Activated naive CD4-positive, alpha-beta T cell treated with anti-CD3 and anti-CD28 coated beads, Interleukin-2, amount 10 ng/mL, durations not matched to agents 7 days and 5 days (primary cell): ENCODE measurements at places on chromosomes 6 and 20.
A peak's percentile ranks its signal among the peaks of the same experiment; 100 is the strongest.

GRCh38 chr6:37257320-37257633 lies 295 bp upstream of the TBC1D22B start:
- peak overlapping the region; percentile 89 for H3K27ac ChIP-seq
- H3K27me3 ChIP-seq, result no peaks in the 10 kb centered on the region
- DNase-seq, result no peak
- H3K4me3 ChIP-seq, result peak overlapping the region; percentile 91
- H3K36me3 ChIP-seq, result peaks cover 21% of the 10 kb centered on the region

GRCh38 chr6:142707255-142707654 lies 237.7 kb downstream of the HIVEP2 start:
- DNase-seq, result no peak
- peaks cover 14% of the 10 kb centered on the region for H3K4me1 ChIP-seq
- no peak overlapping the region for H3K4me3 ChIP-seq

GRCh38 chr6:5994234-5994998 lies 12.3 kb downstream of the NRN1 start:
- peak; percentile 39 for DNase-seq
- peaks cover 78% of the 10 kb centered on the region for H3K4me1 ChIP-seq
- H3K27ac ChIP-seq, result peak overlapping the region; percentile 24
- peaks cover 99% of the 10 kb centered on the region for H3K27me3 ChIP-seq

DNA sequence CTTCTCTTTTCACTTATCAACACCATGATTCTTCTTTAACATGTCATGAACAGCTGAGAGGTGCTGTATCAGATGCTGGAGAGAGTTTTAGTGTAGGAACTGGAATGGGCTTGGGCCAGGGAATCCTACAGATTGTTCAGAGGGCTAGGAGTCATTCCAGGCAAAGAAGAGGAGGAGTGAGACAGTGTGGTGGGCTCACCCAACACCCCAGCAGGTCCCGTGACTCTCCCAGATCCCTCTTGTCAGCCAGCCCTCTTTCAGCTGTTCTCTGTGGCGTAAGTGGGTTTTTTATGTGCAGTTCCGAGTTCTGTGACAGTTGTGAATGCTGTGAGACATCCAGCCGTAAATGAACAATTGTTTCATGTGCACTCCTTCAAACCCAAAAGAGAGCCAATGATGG lies 31.4 kb upstream of the CEP162 start:
- H3K27ac ChIP-seq, result no peak overlapping the region
- no peaks in the 10 kb centered on the region for H3K36me3 ChIP-seq
- DNase-seq, result no peak
- no peak overlapping the region for H3K4me3 ChIP-seq

DNA sequence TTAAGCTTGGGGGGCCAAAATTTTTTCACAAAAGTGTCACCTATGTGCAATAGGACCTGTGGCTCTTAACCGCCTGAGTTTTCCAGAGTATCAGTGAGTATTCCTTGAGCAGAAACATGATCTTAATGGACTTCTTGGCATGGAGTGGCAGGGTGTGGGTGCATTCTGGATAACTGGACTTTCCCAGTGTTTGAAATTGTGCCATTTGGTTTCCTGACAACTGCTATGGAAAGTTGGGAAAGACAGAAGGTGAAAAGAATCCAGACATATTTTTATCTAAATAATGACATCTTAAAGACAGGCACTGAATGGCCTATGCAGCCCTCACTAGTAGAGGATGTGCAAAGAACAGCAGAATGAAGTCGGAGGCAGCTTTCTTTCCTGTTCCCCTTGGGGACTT lies 34.3 kb upstream of the ADTRP start:
- H3K27me3 ChIP-seq, result peaks cover 4% of the 10 kb centered on the region
- H3K4me3 ChIP-seq, result no peak overlapping the region
- DNase-seq, result no peak
- no peak overlapping the region for H3K27ac ChIP-seq
- no peaks in the 10 kb centered on the region for H3K36me3 ChIP-seq
- no peaks in the 10 kb centered on the region for H3K4me1 ChIP-seq

- no peak overlapping the region for H3K4me3 ChIP-seq
- peaks cover 26% of the 10 kb centered on the region for H3K27me3 ChIP-seq
- H3K27ac ChIP-seq, result no peak overlapping the region
- H3K36me3 ChIP-seq, result no peaks in the 10 kb centered on the region
These were observed 8.8 kb upstream of the CD93 start for GRCh38 chr20:23094927-23095326.

GRCh38 chr20:8126181-8126580 lies 5.9 kb upstream of the PLCB1 start:
- no peak for DNase-seq
- no peak overlapping the region for H3K27ac ChIP-seq
- H3K27me3 ChIP-seq, result peaks cover 15% of the 10 kb centered on the region
- H3K36me3 ChIP-seq, result no peaks in the 10 kb centered on the region
- H3K4me3 ChIP-seq, result no peak overlapping the region

DNA sequence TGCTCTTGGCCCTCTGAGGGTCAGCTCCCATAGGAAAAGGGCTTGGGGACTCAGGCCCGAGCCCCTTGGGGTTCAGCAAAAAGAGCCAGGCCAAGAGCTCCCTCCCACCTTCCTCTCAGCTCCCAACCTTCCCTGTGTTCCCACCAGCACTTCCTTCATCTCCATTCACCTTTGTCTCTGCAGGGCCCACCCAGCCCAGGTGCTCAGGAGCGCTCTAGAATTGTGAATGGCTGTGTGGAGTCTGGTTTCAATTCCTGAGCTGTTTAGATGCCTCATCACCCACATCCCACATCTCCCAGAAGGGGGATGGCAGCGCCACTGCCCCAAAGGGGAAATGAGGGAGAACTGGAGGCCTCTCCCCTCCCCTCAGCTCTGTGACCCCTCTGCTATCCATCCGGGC lies 7.7 kb downstream of the GRM4 start:
- peaks cover 3% of the 10 kb centered on the region for H3K4me1 ChIP-seq
- H3K4me3 ChIP-seq, result no peak overlapping the region
- H3K27me3 ChIP-seq, result peaks cover 87% of the 10 kb centered on the region
- H3K27ac ChIP-seq, result no peak overlapping the region
- H3K36me3 ChIP-seq, result no peaks in the 10 kb centered on the region
- DNase-seq, result no peak

- peaks cover 3% of the 10 kb centered on the region for H3K4me1 ChIP-seq
- no peak overlapping the region for H3K4me3 ChIP-seq
- DNase-seq, result no peak
These were observed 9.9 kb downstream of the FOXF2 start for GRCh38 chr6:1399085-1399780.

DNA sequence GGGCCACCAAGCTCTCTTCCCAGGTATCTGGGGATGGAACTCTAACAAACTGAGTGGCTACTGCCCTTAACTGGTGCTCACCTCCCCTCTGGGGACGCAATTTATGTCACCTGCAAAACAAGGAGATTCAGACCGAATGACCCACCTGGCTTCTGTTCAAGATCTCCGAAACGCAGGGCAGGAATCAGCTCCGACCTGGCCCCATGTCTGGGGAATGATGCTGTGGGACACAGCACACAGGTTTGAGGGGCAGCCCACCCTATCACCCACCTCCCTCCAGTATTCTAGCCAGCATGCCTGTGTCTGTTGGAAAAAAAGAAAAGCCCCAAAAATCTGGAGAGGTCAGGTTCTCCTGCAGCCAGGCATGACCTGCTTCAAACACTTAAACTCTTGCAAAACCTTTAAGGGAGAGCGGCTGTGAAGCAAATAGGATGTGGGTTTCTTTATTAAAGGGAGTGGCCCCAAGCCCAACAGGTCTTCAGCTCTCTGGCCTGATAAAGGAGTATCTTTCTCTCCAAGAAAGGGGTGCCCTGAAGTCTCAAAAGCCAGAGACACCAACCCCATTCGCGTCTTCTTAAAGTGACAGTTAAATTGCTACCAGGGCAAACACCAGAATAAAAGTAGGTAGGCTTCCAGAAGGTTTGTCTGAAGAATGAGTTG lies 6.4 kb downstream of the PREX1 start:
- H3K36me3 ChIP-seq, result peaks cover 71% of the 10 kb centered on the region
- peak overlapping the region; percentile 46 for H3K4me3 ChIP-seq
- no peak for DNase-seq
- peaks cover 26% of the 10 kb centered on the region for H3K27me3 ChIP-seq
- peak overlapping the region; percentile 95 for H3K27ac ChIP-seq

GRCh38 chr6:53846250-53846649 lies 51.4 kb downstream of the LRRC1 start:
- H3K27me3 ChIP-seq, result no peaks in the 10 kb centered on the region
- H3K27ac ChIP-seq, result no peak overlapping the region
- no peak overlapping the region for H3K4me3 ChIP-seq
- H3K36me3 ChIP-seq, result peaks cover 1% of the 10 kb centered on the region
- H3K4me1 ChIP-seq, result no peaks in the 10 kb centered on the region

DNA sequence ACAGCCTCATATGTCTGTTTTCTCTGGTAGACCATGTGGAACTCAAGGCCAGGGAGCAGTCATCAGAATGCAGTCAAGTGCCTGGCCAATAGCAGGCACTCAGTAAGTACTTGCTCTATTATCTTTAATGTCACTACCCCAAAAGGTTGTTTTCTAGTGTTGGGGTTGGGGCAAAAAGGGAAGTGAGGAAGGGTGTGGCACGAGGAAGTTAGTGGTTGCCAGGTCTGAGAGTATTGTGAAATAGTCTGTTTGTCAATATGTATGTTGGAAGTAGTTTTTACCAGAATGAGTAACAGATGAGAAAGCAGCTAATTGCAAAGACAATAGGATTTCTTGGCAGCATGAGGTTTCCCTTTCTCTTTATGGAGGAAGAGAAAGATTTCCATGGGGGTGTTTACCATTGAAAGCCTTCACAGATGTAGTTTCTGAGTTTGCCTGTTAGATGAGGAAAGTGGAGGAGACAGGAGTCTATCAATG lies 59.5 kb upstream of the ARMH2 start:
- H3K27ac ChIP-seq, result peak overlapping the region; percentile 97
- peaks cover 78% of the 10 kb centered on the region for H3K4me1 ChIP-seq
- peaks cover 88% of the 10 kb centered on the region for H3K36me3 ChIP-seq
- no peaks in the 10 kb centered on the region for H3K27me3 ChIP-seq

GRCh38 chr6:111490067-111490466 lies 7.0 kb upstream of the REV3L start:
- peaks cover 10% of the 10 kb centered on the region for H3K36me3 ChIP-seq
- no peak overlapping the region for H3K27ac ChIP-seq
- H3K4me1 ChIP-seq, result peaks cover 33% of the 10 kb centered on the region
- no peak for DNase-seq
- no peaks in the 10 kb centered on the region for H3K27me3 ChIP-seq
- no peak overlapping the region for H3K4me3 ChIP-seq

- H3K4me1 ChIP-seq, result no peaks in the 10 kb centered on the region
- no peak for DNase-seq
- H3K36me3 ChIP-seq, result peaks cover 2% of the 10 kb centered on the region
- H3K4me3 ChIP-seq, result no peak overlapping the region
- no peak overlapping the region for H3K27ac ChIP-seq
These were observed 79.4 kb downstream of the JAG1 start for GRCh38 chr20:10594296-10594868.

DNA sequence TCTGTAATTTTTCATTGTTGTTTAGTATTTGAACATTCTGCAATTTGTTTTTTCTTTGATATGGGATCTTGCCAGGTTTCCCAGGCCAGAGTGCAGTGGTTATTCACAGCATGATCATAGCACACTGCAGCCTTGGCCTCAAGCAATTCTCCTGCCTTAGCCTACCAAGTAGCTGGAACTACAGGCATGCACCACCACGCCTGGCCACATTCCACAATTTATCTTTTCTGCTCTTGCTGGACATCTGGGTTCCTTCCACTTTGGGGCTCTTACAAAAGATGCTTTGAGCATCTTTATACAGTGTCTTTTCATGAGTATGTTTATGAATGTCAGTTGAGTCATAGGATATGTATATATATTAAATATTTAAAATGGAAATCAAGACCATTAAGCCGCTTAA lies 42.0 kb downstream of the PGM3 start:
- H3K36me3 ChIP-seq, result peaks cover 8% of the 10 kb centered on the region
- H3K4me1 ChIP-seq, result no peaks in the 10 kb centered on the region
- H3K4me3 ChIP-seq, result no peak overlapping the region
- no peak overlapping the region for H3K27ac ChIP-seq
- DNase-seq, result no peak

GRCh38 chr20:6746901-6747609 lies 20.4 kb upstream of the BMP2 start:
- no peak for DNase-seq
- no peaks in the 10 kb centered on the region for H3K27me3 ChIP-seq
- no peak overlapping the region for H3K4me3 ChIP-seq

DNA sequence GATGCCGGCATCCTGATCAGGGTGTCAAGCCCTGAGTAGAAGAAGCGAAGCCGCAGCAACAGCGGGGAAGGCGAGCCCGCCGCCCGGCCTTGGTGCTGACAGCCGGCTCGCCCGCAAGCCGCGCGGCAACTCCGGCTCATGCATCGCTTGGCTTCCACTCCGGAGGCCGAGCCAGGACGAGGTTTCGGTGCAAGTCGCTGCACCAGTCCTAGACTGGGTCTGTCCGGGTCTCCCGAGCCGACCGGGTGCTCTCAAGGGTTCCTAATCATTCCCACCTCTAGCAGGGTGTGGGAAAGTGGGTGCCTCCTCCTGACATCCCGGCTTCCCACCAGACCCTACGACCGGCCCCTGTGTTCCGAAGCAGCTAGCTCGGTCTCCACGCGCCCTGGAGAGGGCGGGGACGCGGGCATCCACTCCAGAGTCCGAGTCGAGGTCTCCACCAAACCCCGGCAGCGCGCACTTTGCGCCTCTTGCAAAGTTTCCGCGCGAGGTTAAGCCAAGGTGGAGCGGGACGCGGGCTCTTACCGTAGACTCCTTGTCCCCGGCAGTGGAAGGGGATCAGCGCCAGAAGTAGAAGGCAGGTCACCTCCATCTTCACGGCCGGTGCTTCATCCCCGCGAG lies 1.4 kb downstream of the MDGA1 start:
- H3K4me3 ChIP-seq, result peak overlapping the region; percentile 89
- H3K27ac ChIP-seq, result peak overlapping the region; percentile 86
- H3K27me3 ChIP-seq, result peaks cover 71% of the 10 kb centered on the region

DNA sequence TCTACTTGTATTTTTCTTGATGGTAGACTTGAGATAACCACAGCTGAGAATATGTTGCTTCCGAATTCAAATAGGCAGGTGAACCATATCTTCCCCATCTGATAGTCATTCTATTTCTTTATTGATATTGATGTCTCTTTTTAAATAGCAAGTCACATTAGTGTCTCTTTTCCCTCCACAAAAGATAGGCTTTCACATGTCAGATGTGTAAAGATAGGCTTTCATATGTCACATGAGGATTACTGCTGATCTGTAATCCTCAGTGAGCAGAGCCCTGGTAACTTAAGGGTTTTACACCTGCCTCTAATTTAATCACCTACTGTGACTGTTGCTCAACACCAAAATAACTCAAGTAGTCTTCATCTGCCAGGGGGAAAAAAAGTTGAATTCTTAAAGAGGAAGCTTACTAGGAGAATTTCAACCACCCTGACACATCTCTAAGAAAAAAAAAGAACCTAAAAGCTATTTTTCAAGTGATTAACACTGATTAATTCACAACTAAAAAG lies 45.3 kb upstream of the TRDN start:
- H3K4me1 ChIP-seq, result no peaks in the 10 kb centered on the region
- H3K36me3 ChIP-seq, result no peaks in the 10 kb centered on the region
- H3K27me3 ChIP-seq, result no peaks in the 10 kb centered on the region

DNA sequence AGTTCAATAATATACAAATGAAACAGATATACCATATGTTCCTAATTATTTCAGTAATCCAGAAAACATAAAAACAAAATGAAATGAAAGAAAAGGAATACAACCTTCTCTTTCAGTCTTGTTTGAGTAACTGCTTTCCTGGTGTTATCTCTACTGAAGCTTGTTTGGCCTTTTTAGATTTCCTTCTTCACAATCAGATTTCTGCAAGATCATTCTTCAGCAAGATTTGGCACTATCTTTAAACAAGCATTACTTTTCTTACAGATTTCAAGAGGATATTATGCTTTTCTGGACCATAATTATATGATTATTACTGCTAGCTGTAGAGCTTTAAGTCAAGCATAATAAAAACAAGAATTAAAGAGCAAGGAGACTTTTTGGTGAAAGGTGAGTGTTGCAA lies 120.2 kb downstream of the MYB start:
- H3K27ac ChIP-seq, result no peak overlapping the region
- DNase-seq, result no peak
- H3K4me3 ChIP-seq, result no peak overlapping the region
- H3K4me1 ChIP-seq, result no peaks in the 10 kb centered on the region
